ENCODE measurements at places on chromosomes 2 and 18. TPM values are rescaled to one million over a fixed set of nuclear protein-coding genes. Genes with fewer than 3 reads are reported as not detected.

Gene TACR1
- total RNA-seq: 3.5 TPM

- DNase-seq: no peak
Observed at GRCh38 chr18:2448565-2449151, 122.6 kb downstream of the METTL4 start.

DNA sequence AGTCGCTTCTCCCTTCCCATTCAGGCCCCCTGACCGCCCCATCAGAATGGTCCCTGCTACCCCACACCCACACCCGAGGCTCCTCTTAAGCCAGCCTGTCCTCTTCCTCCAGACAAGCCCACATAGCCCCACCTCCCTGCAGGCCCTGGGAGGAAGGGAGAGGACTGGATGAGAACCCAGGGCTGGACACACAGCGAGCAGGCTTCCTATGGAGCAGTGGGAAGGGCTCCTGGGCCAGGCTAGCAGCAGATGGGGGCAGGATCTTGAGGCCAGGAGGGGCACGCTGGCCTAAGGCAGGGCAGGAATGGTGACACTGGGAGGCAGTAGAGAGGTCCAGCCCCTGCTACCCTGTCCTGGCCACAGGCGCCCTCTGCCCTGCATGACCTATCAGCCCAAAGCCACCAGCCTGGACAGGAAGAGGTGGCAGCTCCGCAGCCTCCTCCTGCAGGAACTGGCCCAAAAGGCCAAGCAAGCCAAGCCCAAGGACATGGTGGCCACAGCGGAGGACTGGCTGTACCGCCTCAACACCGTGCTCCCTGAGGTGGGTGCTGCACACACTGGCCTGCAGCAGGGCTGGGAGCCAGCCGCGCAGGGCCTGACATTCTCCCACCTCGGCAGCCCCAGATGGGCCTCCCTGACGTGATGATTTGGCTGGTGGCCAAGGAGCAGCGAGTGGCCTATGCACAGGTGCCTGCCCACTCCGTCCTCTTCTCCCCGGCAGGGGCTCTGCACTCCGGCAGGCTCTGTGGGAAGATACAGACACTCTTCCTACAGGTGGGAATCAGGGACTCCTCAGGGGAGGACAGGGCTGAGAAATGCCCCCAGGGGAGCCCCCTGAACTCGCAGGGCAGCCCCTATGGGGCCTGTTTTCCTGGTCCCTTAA, 43.3 kb downstream of the FER1L5 start:
- no peak for DNase-seq

Gene SFT2D3
- total RNA-seq: 2.3 TPM

DNA sequence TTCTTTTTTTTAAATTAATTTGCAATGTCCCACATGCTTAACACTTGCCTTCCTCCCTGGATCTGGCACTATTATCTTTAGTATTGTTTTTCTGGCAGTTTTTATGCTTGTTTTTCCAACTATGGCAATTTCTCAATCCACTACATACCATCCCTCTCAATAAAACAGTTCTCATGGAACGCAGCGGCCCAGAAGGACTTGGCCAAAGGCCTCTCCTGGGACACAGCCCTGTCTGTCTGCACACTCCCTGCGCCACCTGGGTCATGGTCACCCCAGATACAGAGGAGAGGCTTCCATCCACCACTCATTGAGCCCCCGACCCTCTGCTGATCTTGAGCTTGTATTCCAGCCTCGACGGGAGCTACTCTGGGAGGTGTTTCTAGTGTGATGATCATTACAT, 91.2 kb downstream of the TWIST2 start:
- no peak for DNase-seq

DNA sequence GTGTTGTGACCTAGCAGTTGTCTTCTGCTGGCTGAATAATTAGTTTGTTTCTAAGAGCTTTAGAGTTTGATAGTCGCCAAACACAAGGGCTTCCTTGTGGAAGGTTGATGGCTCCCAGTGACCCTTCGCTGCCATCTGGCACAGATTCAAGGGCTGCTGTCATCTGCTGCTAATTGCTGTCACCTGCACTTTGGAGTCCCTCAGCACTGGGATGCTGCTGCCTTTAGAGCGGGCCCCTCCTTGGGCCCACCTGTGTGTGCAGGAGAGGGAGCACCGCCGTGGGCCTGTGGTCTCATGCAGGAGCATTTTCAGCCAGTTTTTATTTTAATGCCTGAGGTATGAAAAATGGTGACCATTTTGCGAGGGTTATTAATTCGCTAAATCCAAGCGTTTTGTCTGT, 154.0 kb upstream of the NFATC1 start:
- DNase-seq: no peak

DNA sequence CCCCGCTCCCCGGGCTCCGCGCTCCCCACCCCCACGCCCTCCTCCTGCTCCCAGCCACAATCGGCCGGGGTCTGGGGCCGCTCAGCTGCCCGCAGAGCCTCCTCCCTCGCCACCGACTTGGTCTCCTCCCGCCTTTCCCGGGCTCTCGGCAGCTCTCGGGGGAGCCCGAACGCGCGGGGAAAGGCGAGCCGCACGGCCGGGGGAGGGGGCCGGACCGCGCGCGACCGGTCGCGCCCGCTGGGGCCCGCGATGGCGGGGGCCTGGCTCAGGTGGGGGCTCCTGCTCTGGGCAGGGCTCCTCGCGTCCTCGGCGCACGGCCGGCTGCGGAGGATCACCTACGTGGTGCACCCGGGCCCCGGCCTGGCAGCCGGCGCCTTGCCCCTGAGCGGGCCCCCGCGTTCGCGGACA, 327 bp downstream of the LTBP1 start:
- no peak for DNase-seq

DNA sequence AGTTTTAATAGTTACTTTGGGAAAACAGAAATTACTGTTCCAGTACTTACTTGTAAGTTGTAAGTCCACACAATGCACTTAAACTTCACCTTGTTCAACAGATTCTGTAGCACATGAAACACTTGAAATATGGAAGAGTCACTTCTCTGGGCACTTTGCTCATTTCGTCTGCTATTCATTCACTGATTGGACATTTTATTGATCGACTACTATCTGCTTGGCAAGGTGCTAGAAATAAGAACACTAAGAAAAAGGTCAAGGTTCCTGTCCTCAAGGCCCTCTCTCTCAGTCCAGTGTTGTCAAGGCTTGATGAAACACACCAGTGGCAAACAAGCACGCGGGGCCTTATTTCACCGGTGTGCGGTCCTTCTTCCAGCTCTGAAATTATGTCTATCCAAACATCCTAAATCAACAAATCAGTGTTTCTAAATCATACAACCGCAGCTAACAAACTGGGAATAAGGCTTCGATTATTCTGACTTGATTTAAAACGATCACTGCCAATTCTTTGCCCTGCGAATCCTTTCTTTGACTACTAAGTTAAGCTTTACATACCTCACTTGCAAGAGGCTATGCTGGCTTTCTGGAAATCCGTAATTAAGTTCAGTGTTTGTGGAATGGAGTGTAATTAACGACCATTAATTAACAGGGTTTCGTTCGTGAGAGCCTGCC, 780 bp upstream of the ITGAV start:
- no peak for DNase-seq

GRCh38 chr2:85430752-85431569, 12.4 kb downstream of the SH2D6 start:
- no peak for DNase-seq

- no peak for DNase-seq
Observed at GRCh38 chr2:172426635-172427255, 641 bp upstream of the ITGA6 start.
